ENCODE measurements at places on chromosomes 4 and X.
A peak's percentile ranks its signal among the peaks of the same experiment; 100 is the strongest.

DNA sequence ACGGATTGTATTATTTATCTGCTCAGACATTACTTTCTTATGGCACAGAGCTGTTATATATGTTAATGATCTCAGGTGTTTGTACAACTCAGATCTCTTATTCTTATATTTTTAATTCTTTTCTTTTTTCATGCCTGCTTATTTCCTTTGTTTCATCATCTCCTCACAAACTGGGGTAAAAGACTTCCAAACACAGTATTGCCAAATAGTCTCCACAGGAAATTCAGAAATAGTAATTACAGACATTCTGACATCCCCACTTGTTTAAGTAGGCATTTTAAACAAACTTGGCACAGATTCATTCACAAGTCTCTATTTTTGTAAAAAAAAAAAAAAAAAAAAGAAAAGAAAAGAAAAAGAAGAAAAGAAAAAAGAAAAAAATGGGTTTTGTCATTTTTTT, 129.7 kb upstream of the USP38 start:
- no peak for DNase-seq

- no peak for DNase-seq
Measured at GRCh38 chr4:152374606-152375285, 161.1 kb downstream of the FBXW7 start.

GRCh38 chrX:6599230-6599860, 64.4 kb upstream of the VCX3A start:
- no peak for DNase-seq

DNA sequence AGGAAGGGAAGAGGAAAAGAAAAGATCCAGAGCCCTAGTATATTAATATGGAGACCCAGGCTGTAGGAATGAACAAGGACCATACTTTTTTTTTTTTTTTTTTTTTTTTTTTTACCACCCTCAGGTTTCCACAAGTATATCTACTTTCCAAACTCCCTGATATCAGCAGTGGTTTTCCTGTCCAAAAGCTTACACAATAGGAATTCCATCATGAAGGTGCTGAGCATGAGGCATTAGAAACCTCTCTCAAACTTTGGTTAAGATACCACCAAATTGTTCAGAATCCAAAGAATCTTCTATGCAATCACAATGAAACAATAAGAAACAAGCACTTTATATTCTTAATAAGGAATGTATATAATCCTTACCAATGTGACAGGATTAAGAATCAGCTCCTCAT, 26.5 kb downstream of the RPS6KA3 start:
- no peak for DNase-seq

GRCh38 chrX:25523574-25524540, 508.1 kb upstream of the ARX start:
- DNase-seq: peak; percentile 32

- no peak for DNase-seq
Measured at GRCh38 chrX:49153467-49153866, 9.1 kb upstream of the MAGIX start.

DNA sequence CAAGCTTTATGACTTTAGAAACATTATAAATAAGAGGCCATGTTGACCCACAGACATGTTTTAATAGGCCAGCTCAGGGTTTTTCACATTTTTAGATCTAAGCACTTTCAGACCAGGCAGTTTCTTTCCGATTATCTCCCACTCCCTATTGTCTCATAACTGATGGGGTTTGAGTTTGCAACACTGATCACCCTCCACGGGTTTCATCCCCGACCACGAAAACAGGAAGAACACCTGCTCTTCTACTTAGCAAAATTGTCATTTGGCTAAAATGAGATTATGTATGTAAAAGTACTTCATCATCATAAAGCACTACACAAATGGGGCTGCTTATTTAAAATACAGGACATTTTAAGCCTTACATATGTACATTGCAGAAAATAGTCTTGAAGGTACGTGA, 407.9 kb downstream of the HNRNPD start:
- DNase-seq: no peak

DNA sequence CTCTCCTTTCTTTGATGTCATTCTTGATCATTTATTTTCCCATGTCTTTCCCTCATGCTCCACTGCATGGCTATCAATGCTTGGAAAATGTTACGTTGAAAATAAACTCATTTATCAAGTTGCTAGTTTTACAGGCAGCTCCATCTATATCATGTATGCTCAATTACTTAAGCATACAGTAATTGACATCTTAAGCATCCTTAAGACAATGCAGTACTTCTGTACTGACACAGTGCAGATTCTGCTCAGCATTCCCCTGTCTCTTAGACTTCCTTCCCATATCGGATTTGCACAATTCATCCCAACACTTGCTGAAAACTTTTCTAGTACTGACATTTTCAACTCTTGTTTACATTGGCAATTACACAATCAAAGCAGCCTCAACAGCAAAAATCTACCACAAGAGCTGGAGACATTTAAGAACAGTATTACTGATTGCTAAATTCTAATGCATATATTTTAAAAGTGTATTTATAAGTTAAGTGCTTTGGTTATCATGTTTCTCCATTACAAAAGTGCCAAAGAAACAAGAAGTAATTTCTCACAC, 165.6 kb downstream of the ATP10D start:
- DNase-seq: no peak

DNA sequence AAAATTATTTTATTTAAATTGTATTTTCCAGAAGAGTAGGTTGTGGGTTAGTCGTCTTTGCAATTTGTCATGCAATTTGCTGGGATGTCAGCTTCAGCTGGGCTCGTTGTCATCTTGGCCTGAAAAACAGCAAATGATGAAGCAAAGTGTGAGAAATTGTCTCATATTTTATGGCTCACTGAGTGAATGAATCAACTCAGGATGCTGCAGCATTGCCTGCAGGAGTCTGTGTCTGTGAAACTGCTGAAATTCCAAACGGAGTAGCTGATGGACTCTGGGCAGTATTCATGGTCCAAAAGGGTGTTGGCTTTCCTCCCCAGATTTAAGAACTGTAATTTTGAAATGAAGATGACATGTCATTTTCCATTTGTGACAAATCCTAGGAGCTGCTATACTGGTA, 37.2 kb downstream of the CXCL8 start:
- no peak for DNase-seq

- DNase-seq: no peak
Measured at GRCh38 chr4:76752861-76753501, 145.0 kb downstream of the SOWAHB start.

DNA sequence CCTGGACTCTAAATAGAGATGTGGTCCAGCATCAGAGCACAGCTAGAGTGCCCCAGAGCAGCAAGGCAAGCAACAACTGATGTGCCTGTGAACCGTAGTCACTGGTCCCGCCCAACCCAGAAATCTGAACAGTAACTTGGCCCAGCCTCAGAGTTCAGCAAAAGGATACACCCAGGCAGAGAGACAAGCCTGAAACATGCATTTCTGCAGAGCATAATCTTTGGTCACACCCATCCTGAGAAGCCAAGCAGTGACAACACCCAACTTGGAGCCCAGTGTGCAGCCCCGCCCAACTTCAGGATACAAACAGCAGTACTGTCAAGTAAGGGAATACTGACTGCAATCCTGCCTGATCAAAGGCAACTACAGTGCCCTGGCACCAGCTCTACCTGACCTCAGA, 78.9 kb downstream of the CCDC160 start:
- no peak for DNase-seq

DNA sequence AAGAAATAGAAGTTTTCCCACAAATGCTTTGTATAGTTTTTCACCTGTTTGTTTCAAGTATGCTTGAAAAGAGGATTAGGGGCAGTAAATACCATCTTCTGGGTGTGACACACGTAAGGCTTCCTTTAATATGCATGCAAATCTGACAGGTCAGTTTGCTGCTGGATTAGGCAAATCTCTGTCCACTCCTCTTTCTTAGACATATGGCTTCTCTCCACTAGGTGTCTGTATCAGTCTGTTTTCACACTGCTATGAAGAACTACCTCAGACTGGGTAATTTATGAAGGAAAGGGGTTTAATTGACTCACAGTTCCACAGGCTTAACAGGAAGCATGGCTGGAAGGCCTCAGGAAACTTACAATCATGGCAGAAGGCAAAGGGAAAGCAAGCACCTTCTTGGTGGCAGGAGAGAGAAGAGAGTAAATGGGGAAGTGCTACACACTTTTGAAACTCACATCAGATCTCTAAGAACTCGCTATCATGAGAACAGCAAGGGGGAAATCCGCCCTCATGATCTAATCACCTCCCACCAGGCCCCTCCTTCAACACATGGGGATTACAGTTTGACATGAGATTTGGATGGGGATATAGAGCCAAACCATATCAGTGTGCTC, 66.9 kb downstream of the TAB3 start:
- DNase-seq: no peak

GRCh38 chr4:24063731-24064130, 173.9 kb upstream of the PPARGC1A start:
- DNase-seq: no peak

DNA sequence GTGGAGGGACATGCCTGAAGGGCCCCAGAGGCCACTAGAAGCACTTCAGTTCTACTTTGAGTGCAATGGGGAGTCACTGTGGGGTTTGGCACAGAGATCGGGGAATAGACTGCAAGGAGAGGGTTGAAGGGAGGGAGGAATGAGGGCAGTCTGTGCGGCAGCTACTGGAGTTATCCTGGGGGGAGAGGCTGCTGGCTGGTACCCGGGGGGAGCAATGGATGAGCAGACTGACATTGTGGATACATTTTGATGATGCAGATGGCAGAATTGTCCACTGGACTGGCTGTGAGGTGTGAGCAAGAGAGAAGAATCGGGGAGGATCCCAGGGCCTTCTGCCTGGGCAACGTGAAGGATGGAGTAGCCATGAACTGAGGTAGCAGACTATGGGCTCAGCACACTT, 2.8 kb upstream of the MAMLD1 start:
- DNase-seq: no peak

GRCh38 chr4:38085751-38086150, 125.6 kb downstream of the PTTG2 start:
- DNase-seq: no peak

DNA sequence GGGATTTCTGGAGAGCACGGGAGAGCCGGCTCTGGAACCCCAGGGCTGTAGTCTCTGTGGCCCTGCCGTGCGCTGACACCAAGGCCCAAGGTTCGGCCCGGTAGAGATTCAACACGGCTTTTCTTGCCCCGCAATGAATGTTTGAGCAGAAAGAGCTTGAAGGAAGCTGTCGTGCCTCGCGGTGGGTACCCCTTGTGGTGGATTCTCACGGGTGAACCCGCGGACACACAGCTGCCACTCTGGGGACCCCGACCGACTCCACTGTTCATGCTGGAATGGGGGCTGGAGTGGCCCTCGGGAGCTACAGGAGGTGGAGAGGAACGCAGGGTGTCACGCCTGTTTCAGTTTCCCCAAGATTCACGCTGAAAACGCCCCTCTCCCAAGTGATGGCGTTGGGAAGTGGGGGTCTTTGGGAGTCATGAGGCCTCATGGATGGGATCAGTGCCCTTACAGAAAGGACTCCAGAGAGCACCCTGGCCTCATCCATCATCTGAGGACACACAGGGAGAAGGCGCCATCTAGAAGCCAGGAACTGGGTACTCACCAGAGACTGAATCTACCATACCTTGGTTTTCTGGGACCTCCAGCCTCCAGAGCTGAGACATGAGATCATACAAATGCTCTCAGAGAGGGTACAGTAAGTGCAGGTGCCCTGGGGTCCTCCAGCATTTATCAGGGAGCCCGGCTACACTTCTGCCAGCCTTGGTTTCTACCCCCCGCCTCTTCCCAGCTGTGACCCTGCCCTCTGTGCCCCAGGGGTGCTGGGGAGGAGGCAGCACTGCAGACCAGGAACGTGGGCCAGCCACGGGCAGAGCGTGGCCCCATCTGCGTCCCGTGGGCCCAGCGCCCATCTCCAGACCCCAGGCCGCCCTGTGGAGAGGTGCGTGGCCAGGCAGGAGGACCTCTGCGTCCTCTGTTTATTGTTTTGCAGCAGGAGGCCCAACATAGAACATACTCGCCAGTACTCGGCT, 6.4 kb downstream of the SLC25A6 start:
- DNase-seq: peak; percentile 9

GRCh38 chr4:118290951-118291350, 61.9 kb downstream of the PRSS12 start:
- no peak for DNase-seq

GRCh38 chrX:54964766-54965497, 29.1 kb downstream of the PFKFB1 start:
- DNase-seq: no peak

GRCh38 chrX:155242300-155242699, 22.0 kb downstream of the RAB39B start:
- DNase-seq: no peak

GRCh38 chr4:34800953-34801352, 1443.4 kb downstream of the ARAP2 start:
- DNase-seq: no peak

GRCh38 chr4:4574792-4575191, 32.9 kb upstream of the STX18 start:
- DNase-seq: no peak

DNA sequence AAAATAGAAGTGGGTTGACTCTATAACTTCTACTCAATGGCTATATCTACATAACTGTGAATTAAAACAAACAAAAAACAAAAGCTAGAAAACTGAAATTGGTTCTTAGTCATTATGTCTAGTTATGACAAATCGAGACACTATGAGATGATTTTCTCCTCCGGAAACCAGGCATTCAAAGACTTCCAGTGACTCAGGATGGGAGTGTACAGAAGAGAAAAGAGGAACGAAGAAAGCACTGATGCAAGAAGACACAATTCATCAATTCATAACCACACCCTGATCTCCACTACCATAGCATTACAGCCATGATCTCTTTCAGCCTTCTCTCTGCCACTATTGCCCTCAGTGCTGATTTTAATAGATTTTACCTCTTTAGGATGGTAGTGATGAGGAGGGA, 253.6 kb downstream of the CBLL2 start:
- DNase-seq: no peak

DNA sequence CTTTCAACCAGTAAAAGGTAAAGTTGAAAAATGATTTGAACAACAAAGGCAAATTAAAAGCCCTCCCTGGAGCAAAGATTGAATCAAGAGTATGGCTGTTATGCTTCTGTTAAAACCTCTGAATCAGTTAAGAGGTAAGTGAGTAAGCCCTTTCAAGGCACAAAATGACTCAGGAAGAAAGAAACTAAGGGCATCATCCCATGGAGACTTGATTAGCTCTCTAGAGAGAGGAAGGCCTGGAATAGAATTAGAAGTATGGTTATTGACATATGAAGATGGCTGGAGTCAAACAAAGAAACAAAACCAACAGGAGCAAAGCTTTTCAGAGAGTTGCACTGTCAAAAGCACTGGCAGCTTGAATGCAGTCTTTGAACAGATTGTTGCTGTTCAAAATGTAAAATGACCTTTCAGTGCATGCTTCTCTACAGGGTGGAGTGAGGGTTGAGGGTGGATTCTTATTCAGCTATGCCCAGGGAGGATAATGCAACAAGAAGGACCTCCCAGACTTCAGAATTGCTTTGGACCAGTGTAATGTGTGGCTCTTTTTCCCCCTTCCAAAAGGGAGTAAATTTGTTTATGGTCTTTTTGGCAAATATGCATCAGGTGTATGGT, 365.5 kb downstream of the GBA3 start:
- no peak for DNase-seq

GRCh38 chrX:48025561-48025960, 18.8 kb downstream of the SPACA5 start:
- peak; percentile 35 for DNase-seq

All from WTC11 (cell line).